ENCODE measurements at places on chromosomes 12 and 14.
A peak's percentile ranks its signal among the peaks of the same experiment; 100 is the strongest.

DNA sequence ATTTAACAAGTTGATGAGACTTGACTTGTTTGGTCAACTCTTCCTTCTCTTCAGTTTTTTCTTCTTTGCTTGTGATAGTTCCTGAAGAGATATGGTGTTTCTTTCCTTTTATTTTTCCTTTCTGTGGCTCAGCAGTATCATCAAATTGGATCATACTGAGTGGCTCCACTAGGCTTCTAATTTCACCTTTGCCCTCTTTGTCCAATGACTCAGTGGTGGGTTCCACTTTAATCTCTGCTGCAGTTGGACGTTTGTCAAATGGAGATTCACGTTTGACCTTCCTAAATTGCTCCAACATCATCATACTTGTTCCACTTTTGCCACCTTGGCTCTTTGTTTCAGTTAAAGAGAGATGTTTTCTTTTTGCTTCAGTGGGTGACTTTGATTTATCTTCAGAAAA, 41.5 kb downstream of the FAM186A start:
- DNase-seq = no peak

GRCh38 chr12:100566887-100567637, 6.4 kb upstream of the GAS2L3 start:
- no peak for DNase-seq

- DNase-seq = no peak
Measured at GRCh38 chr14:104746934-104747481, 5.9 kb upstream of the SIVA1 start.

DNA sequence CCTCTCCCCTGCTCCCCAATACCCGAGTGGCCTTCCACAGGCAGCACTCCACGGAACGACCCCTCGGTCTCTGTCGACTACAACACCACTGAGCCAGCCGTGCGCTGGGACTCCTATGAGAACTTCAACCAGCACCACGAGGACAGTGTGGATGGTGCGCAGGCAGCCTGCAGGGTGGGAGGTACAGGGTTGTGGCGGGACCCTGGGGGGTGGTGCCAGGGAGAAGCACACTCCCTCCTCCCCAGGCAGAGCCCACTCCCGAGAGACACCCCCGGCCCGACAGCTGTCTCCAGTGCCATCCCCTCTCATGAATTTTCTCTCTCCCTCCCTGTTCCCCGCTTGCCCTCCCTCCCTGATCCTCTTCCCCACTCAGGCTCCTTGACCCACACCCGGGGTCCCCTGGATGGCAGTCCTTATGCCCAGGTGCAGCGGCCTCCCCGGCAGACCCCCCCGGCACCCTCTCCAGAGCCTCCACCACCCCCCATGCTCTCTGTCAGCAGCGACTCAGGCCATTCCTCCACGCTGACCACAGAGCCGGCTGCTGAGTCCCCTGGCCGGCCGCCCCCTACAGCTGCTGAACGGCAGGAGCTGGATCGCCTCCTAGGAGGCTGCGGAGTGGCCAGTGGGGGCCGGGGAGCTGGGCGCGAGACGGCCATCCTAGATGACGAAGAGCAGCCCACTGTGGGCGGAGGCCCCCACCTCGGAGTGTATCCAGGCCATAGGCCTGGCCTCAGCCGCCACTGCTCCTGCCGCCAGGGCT, 9.0 kb downstream of the TNS2 start:
- DNase-seq = no peak

GRCh38 chr14:90534091-90534837, 137.4 kb downstream of the CALM1 start:
- DNase-seq = no peak

DNA sequence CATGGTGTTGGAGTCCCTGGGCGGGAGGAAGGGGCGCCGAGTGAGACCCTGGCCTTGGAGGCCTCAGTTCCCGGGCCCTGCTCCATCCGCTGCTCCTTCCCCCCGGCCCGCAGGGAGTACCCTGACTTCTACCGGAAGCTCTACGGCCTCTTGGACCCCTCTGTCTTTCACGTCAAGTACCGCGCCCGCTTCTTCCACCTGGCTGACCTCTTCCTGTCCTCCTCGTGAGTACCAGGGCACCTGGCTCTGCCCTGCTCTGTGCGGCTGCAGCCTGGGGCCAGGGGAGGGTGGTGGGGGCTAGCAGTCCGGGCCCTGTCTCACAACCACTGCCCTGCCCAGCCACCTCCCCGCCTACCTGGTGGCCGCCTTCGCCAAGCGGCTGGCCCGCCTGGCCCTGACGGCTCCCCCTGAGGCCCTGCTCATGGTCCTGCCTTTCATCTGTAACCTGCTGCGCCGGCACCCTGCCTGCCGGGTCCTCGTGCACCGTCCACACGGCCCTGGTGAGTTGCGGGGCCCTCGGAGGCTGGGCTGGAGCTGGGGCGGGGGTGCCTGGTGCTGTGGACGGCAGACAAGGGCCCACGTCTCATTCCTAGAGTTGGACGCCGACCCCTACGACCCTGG, 7.0 kb downstream of the NOC4L start:
- DNase-seq = no peak

DNA sequence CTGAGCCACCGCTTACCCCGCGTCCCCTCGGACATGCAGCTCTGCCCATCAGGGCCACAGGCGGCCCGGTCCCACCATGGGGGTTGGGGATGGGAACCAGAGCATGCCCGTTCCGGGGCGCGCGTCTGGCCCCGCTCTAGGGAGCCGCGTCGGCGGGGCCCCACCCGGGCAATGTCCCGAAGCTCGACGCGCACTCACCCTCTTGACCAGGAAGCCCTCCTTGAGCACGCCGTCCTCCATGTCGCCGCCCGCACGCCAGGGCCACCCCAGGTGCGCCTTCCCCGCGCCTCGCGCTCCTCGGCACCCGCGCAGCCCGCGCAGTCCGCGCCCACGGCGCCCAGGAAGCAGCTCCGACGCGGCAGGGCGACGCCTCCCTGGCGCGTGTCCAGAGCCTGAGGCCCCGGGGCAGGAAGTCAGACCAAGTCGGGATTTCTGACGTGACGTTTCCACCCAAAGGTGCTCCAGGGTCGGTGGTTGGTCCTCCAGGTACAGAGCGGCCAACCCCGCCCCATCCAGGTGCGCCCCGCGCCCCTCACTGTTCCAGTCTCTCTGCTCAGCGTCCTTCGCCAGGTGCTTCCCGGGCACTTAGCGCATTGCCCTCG, at the start of gene PLEK2:
TSS of gene PLEK2 (minus strand) at position 346 of the 602 bp plus-strand sequence. CDS start at position 240, 106 bp downstream.
- DNase-seq = peak; percentile 42

Measured in effector memory CD4-positive, alpha-beta T cell (primary cell).